ENCODE measurements at places on chromosomes 5 and 9.

DNA sequence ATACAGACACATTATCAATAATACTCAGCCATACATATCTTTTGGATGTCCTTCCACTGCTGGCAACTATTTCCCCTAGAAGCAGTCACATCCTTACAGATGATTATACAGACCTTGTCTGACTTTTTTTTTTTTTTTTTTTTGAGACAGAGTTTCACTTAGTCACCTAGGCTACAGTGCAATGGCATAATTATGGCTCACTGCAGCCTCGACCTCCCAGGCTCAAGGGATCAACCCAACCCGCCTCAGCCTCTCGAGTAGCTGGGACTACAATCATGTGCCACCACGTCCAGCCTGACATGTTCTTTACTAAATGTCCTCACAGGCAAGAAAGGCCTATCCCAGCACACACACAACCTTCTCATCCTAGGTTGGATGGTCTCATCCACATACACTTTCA lies 24.0 kb downstream of the NR6A1 start:
- DNase-seq: no peak

GRCh38 chr9:88604836-88605511 lies 70.0 kb downstream of the NXNL2 start:
- DNase-seq: no peak

- DNase-seq: no peak
Measured at GRCh38 chr9:132472599-132472998, 62.6 kb downstream of the CFAP77 start.

DNA sequence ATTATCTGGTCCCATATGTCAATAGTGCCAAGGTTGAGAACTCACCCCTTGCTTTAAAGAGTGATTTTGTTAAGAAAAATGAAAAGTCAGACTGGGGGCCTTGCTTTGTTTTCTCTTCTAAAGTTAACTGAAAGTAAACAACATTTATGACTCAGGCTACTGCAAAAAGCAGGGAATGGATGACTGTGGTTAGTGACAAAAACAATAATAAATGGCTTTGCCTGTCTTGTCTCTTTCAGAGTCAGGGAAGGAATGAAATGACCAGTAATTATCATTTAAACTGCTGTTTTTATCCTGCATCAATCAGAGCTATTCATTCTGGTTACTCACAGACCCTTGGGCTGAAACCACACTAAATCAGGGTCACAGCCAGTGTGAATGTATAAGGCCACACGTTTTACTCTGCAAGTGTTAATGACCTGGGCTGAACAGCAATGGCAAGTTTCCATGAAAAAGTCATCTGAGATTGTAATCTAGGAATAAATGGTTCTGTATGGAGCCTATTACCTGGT lies 112.2 kb downstream of the ZNF608 start:
- DNase-seq: no peak

DNA sequence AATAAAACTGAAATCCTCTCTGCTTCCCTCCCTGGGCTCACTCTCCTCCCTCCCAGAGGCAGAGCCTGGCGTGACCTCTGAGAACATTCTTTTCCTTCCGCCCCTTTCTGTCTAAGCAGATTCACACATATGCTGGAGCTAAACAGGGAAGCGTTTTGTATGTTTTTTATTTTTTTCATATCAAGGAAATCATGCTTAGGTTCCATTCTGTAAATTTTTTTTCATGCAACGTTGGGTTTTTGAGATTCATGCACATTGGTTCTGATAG lies 20.2 kb upstream of the BARHL1 start:
- no peak for DNase-seq

DNA sequence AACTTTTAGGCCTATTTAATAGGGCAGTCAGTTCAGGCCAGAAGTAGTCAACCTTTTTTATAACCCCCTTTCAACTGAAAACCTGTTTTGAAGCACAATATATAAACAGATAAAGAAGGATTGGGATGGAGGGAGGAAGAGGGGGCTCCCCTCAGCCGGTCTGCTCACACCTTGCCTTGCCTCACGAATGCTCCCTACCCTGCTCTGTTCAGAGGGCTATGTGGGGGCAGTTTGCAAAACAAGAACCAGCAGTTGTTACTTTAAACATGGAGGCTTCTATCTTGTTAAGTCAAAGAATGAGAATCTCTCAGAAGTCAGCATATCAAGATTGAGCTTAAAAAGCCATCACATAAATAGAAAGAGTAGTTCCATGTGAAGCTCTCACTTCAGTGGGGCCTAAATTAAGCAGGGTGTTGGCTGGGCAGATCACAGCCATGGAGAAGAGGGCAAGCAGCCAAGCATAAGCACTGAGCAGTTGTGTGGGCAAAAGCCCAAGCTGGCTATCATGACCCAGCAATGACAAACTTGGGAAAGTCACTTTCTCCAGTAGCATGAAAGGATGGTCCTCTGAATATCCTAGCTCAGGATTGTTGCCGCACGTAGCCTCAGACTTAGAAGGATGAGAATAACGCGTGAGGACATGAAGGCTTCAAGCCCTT lies 70.6 kb downstream of the ALDH1A1 start:
- no peak for DNase-seq

- no peak for DNase-seq
Measured at GRCh38 chr9:127664678-127665507, 41.9 kb upstream of the CFAP157 start.

DNA sequence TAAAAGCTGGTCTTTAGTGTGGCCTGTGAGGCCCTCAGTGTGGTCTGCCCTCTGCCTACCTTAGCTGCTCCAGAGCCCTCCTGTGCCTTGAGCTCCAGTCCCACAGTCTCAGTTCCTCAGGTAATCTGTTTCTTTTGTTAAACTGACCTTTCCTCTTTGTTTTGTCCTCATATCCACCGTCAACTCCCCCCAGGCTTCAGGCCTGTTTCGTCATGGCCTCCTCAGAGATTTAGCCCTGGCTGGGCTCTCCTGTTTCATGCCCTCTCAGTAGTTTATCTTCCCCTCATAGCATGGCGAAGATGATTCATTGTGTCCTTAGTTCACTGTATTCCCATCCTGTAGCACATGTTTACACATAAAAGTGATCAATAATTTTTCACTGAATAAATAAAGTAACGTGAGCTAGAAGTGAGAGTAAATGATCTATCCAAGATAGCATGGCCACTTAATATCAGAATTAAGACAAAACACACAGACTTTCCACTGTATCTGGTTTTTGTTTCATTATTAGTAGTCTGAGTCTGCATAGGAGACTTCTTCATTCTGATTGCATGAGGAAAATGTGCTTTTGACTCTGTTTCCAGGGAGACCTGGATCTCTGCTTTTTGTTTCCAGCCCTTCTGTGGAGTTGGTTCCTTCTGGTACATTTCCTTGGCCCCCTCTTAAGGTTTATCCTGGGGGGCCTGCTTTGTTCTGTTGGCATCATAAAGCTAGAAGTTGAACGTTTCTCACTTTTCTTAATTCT lies 70.5 kb downstream of the SNX24 start:
- no peak for DNase-seq

DNA sequence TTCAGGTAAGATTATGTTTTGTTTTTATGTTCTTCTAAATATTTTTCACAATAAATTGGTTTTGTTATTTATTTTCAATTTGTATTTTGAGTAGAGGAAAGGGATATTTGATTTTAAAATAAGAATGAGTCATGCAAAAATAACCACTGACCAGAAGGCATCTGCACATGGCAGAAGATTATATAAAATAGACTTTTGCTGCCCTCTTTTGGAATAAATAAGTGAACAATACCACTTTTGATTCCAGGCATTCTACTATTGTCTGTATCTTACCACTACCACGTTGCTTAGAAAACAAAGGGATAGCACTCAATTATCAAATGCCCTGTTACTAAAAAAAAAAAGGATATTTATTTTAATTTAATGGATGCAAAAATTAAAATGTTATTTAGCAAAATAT lies 227.3 kb upstream of the ITGA1 start:
- DNase-seq: no peak

- DNase-seq: no peak
Measured at GRCh38 chr9:36948051-36948450, 86.0 kb downstream of the PAX5 start.

- no peak for DNase-seq
Measured at GRCh38 chr5:67880511-67880805, 335.1 kb upstream of the PIK3R1 start.

- DNase-seq: no peak
Measured at GRCh38 chr9:134871697-134872340, 8.8 kb upstream of the FCN2 start.

- DNase-seq: peak; percentile 29
Measured at GRCh38 chr5:43661102-43661501, 58.1 kb downstream of the NNT start.

DNA sequence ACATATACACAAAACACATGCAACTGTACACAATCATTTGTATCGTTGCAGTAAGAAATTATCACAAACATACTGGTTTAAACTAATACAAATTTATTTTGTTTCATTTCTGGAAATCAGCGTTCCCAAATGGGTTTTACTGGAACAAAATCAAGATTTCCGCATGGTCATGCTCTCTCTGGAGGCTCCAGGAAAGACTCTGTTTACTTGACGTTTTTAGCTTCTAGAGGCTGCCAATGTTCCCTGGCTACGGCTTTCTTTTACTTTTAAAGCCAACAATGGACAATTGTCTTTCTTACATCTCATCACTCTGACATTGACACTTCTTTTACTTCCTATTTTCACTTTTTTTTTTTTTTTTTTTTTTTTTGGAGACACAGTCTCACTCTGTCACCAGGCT lies 793.1 kb downstream of the CDH9 start:
- no peak for DNase-seq

DNA sequence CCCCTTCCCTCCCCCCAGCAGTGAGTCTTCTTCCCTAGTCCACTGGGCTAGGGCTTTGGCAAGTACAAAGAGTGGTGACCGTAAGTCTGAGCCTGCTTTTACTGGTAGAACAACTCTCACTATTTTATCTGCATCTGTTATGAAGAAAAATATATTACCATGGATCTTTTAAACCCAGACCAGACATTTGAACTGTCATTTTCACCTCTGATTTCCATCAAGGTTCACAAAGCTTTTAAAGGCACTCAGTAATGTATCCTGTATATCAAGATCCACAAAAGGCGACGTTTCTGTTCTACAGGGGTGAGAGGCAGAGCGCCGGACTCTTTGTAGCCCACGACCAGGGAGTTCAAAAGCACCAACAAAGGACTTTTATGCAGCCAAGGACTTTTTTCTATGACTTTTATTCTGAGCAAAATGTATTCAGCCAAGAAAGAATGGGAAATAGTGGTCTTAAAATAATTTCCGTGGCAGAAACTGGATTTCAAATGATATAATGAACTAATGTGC lies 388.3 kb downstream of the ANXA1 start:
- DNase-seq: no peak

- no peak for DNase-seq
Measured at GRCh38 chr5:158988987-158989730, 110.6 kb downstream of the EBF1 start.

DNA sequence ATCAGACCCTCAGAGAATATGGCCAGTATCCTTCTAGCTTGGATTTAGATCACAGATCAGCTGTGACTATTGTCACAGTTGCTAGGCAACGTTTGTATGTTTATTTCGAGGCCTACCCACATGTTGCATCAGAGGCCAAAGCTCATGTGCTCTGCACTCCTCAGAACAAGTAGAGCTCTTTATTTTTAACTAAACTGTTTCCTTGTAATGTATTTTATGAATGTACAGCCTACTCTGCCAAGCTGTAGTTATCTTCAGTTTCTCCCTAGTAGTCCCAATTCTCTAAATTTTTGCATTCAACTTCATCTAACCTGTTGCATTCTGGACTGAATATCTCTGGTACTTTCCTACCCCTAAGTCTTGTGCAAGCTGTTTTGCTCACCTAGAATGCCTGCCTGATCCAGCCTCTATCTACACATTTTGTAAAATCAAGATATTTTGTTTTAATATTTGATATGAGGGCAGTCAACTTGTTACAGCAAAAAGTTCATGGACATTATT lies 52.8 kb downstream of the CAST start:
- DNase-seq: peak; percentile 22

GRCh38 chr9:111916234-111916645 lies 19.6 kb downstream of the UGCG start:
- DNase-seq: no peak

GRCh38 chr5:142428773-142429473 lies 104.1 kb upstream of the SPRY4 start:
- DNase-seq: no peak

GRCh38 chr9:105243015-105243686 lies 1.3 kb upstream of the SLC44A1 start:
- no peak for DNase-seq

- no peak for DNase-seq
Measured at GRCh38 chr5:53950621-53951020, 359.8 kb downstream of the ARL15 start.

DNA sequence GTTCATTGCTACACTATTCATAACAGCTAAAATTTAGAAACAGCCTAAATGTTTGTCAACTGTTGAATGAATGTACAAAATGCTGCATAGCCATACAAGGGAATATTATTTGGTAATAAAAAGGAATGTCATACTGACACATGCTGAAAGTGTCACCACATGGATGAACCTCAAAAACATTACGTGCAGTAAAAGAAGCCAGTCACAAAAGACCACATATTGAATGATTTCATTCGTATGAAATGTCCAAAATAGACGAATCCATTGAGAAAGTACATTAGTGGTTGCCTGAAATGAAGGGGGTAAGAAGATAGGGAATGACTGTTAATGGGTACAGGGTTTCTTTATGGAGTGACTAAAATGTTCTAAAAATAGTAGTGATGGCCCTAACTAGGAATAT lies 11.6 kb upstream of the ECM2 start:
- DNase-seq: no peak
